ENCODE measurements at places on chromosomes 1 and 21.

DNA sequence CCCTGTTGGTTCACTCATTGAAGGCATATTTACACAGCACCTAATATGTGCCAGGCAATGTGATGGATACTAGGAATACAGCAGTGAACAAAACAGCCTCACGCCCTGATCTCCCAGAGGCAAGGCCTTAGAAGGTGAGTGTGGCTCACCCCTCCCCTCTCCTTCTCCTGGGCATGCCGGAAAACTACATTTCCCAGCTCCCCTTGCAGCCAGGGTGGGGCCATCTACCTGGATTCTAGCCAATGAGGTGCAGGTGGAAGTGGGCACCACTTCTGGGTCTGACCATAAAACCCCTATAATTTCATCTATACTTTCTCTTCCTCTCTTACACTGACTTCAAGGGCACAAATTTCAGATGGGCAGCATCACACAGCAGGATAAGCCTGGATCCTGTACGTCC lies 63.8 kb downstream of the FBXO2 start:
- no peak for DNase-seq

GRCh38 chr1:8950309-8950708 lies 4.6 kb downstream of the CA6 start:
- DNase-seq = no peak

DNA sequence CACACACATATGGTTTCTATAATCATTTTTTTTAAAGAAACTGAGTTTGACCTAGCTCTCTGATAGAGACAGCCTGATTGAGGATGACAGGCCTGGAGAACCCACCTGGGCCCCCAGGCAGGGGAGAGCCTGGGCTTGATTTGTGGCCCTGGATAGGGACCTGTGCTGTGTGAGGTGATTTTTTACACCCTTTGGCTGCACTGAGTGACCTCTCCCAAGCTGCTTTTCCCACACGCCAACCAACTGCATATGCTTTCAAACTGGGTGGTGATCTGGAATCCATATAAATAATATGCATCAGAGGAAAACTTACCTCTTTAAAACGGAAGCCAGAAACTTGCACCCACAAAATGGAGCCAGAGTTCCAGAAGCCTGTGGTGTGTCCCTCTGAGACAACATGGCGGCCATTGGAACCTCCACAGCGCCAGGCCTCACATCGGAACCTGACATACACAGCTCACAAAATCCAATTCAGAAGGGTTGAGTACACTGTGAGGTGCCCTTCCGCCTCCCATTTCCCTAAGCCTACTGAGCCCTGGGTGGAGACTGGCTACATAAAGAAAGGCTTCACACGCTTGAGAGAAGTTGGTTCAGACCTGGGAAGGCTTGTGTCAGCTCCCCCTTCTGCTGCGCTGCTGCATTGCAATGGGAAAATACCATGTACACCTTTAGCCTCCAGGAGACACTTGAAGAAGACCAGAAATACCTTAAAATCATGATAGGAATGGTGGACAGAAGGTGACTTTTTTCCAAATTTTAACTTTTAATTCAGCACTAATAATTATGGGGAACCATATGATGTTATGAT lies 160.7 kb downstream of the HHIPL2 start:
- DNase-seq = no peak

DNA sequence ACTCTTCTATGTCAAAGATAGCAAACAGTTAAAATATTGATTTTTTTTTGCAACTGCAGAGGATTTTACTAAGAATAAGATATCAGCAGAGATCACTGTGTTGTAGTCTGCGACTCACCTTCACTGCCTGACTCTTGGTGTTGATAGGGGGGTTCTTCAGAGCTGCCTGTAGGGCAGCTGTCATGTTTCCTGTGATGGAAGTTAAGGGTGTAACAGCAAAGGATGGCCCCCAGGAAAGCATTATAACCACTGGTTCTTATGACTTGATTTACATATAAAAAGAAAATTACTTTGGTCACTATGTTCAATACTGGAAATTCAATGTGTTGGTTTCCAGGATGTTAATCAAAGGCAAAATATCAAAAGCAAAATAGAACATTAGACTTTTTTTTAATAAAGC lies 2.6 kb downstream of the ARPC5 start:
- no peak for DNase-seq

- DNase-seq = no peak
These were observed 12.3 kb downstream of the BARHL2 start for GRCh38 chr1:90704817-90705216.

DNA sequence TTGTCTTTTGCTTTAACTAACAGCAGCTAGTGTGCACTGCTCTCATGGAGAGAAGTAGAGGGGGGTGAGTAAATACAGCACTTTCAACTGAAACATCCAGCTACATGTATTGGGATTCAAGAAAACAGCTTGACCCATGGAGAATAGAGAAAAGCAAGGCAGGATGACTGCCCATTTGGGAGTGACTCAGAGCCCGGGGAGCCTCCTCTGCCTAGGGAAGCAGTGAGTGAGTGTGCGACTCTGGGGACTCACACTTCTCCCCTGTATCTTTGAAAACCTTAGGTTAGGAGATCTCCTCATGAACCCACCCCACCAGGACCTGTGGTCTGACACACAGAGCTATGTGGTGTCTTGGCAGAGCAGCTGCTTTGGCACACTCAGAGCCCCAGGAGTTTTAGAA lies 82.0 kb upstream of the PTGFR start:
- no peak for DNase-seq

DNA sequence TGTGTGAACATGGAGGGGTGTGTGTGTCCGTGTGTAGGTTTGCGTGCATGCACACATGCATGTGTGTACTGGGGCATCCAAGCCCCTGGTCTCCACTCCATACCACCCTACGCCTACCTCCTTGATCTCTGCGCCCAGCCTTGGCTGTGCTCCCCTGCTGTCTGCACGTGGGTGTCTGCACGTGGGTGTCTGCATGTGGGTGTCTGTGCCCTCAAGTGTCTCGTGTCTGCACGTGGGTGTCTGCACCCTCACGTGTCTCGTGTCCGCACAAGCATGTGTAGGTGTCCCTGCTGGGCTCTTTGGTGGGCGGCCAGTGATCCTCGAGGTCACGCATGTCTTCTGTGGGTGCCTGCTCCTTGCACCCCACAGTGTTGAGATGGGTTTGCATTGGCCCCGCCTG lies 21.1 kb downstream of the RNF223 start:
- no peak for DNase-seq

DNA sequence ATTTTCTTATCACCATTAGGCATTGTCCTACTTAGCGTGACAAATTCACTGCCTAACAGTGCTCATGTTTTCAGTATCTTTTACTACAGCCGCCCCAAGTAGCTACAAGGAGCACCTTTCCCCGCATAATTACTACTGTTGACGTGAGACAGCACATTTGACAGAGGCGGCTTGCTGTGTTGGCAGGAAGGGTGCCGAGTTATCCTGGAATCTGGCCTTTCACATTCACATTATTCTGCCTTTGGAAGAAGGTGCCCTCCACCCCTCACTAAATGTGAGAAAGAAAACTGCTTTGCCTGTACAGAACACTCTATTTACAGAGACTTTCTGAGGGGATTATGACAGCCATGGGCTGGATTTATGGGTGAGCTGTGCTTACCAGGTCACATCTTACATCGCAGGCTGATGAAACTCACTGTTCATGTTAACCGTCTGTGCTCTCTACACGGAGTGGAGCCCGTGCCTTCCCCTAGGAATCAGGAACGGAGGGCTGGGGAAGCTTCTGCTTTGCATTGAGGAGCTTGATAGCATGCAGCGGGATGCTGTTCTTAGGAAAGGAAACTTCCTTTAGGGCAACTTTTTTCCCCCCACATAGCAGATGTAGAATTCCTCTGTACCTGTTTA lies 148.0 kb upstream of the ZRANB2 start:
- DNase-seq = no peak

DNA sequence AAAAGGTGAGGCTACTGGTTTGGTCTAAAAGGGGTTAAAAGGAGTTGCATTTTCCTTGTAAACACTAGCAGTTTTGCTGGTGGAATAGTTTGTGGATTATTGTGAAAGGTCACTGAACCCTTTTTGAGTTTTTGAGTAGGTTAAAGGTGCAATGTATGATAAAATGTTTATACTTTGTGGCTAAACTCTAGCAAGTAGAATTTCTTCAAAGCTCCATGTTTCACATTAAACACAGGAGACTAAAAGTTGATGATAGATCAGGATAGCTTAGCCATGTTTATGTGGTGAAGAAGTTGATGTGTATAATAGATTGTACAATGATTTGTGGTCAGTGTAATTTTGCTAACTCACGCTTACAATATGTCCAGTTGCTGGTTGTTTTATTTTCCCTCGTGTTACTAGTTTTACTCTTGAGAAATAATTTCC lies 13.1 kb downstream of the ZNF326 start:
- DNase-seq = no peak

DNA sequence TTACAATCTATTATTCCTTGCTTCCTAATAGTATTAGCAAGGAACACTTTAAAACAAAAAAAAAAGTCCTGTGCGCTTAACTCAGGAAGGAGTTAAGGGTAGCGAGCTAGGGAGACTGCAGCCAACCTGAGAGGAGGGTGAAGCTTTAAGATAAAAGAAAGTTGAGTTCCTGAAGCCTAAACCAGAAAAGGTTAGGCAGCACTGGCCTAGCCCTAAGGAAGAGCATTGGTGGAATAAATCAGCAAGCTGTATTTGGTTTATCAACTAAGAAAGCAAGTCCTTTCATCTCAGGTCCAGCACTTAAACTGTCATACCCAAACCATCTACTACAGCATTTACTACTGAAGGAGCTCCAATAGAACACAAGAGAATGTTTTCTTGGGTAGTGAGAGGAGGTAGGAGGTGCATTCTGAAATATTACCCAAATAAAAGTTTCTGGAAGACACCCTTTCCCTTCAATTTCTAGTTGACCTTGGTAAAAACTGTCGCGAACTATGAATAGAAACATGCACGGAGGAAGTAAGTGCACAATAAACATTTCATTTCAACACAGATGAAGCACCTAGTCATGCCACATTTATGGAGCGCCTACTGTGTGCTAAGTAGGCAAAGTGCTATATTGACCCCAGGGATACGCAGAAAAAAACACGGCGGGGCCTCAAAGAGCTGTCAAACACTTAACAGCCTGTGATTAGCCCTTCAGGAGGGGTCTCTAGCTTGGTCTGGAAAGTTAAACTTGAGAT lies 1.3 kb downstream of the GLRX2 start:
- no peak for DNase-seq

DNA sequence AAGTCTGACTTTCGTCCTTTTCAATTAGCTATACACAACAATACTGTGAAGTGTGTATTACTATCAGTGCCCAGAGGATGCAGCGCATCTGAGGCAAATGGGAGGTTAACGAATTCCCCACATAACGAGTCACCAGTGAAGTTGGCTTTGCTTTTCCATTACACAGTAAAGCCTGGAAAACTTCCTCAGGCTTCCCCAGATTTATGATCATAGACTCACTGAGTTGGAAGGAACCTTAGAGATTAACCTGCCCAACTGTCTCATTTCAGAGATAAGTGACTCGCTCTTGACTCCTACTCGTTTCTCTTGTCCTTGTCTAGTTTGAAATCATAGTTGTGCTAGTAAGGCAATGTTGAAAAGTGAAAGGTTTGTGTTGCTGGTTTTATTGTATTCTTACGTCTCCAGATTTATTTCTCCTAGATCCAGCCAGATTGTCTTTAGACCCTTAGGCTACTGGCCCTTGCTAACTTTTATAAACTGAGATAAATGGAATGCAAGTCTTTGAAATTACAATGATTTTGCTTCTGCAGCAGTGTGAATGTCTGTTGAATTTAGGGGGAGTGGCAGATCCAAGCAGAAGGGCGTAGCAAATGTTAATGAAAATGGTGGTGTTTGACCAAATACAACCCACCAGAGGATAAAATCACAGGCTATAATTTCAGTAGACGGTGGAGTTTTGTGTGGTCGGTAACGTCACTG lies 17.3 kb downstream of the S1PR1 start:
- DNase-seq = no peak

DNA sequence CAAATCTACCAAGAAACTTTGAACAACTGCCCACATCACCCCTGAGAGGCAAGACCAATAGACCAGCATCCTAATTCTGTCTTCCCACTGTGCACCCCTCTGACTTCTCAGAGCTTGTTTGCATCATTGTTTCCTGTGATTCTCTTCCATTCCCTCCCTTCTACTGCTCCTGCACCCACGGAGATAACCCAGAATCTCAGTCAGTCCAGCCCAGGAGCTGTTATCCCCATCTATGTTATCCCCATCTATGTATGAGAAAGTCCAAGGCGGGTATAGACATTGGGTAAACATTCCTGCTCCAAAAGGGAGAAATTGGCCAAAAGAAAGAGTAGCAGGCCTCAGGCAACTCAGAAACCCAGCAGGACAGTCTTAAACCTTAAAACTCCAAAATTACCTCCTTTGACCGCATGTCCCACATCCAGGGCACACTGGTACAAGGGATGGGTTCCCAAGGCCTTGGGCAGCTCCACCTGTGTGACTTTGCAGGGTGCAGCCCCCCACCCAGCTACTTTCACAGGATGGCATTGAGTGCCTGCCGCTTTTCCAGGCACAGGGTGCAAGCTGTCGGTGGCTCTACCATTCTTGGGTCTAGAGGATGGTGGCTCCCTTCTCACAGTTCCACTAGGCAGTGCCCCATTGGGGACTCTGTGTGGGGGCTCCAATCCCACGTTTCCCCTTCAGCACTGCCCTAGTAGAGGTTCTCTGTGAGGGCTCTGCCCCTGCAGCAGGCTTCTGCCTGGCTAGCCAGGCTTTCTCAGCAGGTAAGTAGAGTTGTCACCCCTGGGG lies 414.8 kb downstream of the NPHP4 start:
- DNase-seq = no peak

GRCh38 chr1:117633423-117633822 lies 27.6 kb downstream of the TENT5C start:
- no peak for DNase-seq

GRCh38 chr1:207500306-207500705 lies 4.3 kb downstream of the CR1 start:
- no peak for DNase-seq

- no peak for DNase-seq
These were observed 15.5 kb upstream of the TFF3 start for GRCh38 chr21:42330380-42331371.

DNA sequence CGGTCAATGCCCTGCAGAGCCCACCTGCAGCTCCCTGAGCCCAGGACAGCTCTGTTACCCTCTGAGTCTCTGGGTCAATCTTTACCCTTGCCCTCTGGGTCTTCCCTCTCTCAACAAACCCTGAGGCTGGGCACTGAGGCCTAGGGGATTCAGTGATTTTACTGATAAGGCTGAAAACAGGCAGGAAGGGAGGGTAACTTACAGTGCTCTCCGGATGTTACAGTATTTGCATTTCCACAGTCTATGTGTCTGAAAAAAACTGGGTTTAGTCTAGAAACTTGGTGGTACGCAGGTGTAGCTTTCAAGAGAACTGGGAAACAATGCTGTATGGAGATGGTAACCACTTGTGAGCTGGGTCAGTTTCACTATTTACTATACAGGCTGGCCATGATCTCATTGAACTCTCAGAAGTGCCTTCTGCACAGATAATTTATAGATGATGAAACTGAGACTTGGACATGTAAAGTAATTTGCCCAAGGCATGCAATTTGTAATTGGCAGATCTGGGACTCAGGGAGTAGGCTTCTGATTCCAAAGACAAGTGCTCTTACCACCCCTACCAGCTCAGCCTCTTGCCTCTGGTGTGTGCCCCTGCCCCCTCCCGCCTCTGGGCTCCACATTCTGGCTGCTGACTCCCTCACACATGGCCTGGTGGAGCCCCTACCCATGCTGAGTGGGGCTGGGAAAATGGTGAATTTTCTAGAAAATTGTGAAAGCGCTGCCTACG lies 48.8 kb downstream of the TENT5C start:
- DNase-seq = no peak

- DNase-seq = no peak
These were observed 42.8 kb downstream of the SHCBP1L start for GRCh38 chr1:182910143-182910542.
